Jurkat, Clone E6-1 (cell line): ENCODE measurements at places on chromosomes 3 and 15.

DNA sequence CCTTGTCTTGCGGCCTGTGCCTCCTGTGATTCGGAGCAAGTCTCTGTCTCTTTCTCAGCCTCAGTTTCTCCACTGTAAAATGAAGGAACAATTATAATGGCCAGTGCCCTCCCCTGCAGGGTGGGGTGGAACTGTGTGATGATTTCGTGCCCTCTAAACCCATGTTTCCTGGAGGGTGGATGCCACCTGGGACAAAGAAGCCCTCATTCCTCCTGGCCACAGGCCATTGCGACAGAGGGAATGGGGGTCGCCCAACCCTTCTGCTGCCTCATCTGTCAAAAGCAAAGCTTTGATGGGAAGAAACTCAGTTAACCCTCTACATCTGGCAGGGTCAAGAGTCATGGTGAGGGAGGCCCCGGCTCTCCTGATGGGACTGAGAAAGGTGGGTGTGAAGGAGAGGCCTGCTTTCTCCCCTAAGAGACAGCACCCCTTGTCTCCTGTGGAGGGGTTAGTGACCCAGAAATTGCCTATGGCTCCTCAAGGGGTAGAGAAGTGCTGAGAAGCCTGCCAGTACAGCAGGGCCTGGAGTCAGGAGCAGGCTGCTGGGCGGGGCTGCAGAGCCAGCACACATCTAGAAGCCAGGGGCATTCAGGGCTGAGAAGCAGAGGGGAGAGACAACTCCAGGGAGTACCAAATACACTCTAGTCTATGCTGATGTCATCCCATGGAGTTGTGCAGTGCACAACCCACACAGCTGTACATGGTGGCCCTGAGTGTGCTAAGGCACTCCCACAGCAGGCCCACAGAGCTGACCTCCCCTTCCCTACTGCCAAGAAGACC is 61.0 kb downstream of the PLXNA1 start:
- no peak for DNase-seq

- DNase-seq = no peak
These were observed 80.4 kb downstream of the SEMA5B start for GRCh38 chr3:122947196-122947595.

- DNase-seq = no peak
These were observed 31.8 kb downstream of the MYO5A start for GRCh38 chr15:52496776-52497470.

DNA sequence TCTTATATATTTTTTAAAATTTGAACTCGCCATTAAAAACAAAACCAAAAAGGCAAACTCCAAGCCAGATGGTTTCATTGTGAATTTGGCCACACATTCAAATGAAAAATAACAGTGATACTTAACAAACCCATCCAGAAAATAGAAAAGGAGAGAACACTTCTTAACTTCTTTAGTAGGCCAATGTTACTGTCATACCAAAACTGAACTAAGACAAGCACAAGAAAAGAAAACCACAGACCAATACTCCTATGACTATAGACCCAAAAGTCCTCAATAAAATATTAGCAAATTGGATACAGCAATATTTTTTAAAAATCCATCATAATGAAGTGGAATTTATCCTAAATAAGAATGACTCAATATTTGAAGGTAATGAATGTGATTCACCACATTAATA is 73.5 kb upstream of the ALDH1A3 start:
- no peak for DNase-seq

- peak; percentile 35 for DNase-seq
These were observed 7.2 kb upstream of the SCAMP5 start for GRCh38 chr15:74988007-74988800.

DNA sequence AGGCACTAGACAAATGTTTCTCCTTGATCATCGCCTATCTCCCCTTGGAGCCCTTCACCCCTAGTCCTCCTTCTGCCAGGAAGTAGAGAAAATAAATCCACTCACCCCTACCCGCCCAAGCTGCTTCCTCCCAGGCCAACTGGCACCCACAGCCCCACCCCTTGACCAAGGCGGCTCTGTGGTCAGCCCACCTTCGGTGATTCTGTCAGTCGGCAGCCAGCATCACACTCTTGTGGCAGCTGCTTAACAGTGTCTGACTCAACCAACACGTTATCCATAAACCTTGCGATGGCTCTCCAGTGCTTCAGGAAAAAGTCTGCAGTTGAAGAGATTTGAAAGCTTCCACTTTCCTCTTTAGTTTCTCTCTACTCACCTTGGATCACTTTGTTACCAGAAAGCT is 7.6 kb downstream of the SHF start:
- no peak for DNase-seq

DNA sequence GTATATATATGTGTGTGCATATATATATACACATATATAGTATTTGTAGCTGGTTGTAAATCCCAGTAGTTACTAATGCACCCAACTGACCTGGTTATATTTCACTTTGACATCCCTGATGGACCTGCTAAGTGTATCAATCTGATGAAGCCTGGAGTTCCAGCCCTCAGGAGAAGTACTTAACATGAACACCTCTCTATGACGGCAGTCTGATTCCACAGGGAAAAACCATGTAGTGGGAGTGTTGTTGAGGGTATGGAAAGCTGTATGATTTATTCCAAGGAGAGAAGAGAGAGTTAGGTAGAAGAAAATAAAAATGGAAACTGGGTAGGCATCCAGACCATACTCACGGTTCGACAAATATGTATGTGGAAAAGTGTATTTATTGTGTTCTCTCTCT is 531.2 kb upstream of the SEMA6D start:
- no peak for DNase-seq

GRCh38 chr15:40182358-40183029 is 21.6 kb downstream of the BUB1B start:
- no peak for DNase-seq

DNA sequence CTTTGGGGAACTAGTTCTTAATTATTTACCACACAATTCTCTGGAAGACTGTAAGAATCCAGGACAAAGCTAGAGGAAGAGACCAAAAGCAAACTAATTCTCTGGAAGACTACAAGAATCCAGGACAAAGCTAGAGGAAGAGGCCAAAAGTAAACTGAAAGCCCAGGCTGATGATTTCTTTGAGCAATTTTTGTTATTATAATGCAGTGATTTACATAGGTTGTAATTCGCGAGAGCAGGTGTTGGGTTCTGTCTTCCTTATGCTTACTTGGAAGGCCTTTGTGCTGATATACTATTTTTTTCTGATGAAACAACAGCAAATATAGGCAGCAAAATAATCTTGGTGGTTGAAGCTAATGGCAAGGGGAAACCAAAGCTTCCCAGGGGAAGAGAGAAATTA is 5.2 kb downstream of the SPTSSB start:
- no peak for DNase-seq

DNA sequence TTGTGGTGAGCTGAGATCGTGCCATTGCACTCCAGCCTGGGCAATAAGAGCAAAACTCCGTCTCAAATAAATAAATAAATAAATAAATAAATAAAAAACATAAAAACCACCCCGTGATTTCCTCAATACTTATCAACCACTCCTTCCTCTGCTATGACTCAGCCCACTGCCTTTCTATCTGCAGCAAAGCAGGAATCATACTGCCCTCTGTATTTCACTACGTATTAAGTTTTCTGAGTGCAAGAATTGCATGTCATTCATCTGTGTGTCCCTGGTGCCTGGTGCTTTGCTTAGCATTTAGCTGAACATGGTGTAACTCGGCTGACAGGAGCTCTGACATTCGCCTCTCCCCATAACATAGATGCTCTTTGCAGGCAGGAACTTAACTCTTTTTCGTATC is 7.1 kb downstream of the LSG1 start:
- DNase-seq = no peak

GRCh38 chr3:69328103-69328962 is 57.6 kb downstream of the FRMD4B start:
- no peak for DNase-seq

DNA sequence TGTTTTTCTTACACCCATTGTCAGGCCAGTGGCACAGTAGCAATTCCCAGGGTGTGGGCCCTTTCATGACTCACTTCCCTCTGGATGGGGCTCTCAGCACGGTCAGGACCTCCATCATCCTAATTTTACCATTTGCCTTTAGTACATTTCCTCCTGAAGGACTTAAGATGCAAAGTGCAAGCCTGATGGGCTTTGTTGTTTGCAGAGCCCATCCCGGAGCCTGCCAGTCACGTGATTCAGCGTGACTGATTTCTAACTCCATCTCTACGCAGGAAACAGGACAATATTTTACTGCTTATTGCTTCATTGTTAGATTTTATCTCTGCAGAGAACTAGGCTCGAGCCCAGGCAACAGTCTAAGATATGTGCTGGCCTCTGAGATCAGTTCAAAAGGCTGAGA is 223.7 kb downstream of the PDZRN3 start:
- no peak for DNase-seq

GRCh38 chr3:38834110-38834509 is 18.1 kb upstream of the SCN10A start:
- DNase-seq = no peak

GRCh38 chr3:53170325-53171063 is 9.5 kb downstream of the PRKCD start:
- DNase-seq = no peak

- no peak for DNase-seq
These were observed 26.8 kb downstream of the NFKBIZ start for GRCh38 chr3:101876142-101876541.

- DNase-seq = no peak
These were observed 171.6 kb upstream of the BHLHE40 start for GRCh38 chr3:4807381-4808280.

DNA sequence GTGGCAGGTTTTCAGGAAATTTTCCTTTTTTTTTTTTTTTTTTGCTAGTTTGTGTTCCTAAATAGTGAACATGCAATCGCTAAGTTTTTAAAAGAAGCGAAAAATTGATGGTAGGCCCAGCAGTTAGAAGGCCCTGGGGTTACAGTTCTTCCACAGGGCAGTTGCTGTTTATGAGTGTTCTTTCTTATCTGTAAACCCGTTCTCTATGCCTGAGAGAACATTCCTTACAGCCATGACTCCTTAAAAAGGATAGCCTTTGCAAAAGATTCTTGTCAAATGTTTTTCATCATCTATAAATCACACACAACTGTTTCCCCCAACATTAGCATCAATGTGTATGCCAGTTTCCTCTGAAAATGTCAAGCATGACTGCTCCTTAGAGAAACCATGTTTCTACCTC is 23.8 kb upstream of the MYZAP start:
- no peak for DNase-seq

- DNase-seq = no peak
These were observed 22.2 kb upstream of the GOLIM4 start for GRCh38 chr3:168117853-168118313.

GRCh38 chr15:33985287-33985686 is 17.0 kb downstream of the CHRM5 start:
- no peak for DNase-seq

DNA sequence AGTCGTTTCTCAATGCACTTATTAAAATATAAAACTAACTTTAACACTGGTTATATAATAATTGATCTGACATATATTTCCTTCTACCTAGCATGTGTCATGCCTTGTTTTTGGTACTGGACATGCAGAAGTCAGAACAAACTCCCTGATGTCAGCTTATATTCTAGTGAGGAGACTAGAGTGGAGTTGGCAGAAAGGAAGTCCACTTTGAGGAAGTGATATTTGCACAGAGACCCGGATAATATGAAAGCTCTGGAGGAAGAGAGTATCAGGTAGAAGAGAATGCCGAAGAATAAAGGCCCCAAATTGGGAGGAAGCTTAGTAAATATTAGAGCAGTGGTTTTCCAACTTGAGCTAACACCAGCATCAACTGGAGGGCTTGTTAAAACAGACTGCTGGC is 24.6 kb upstream of the ZNF280D start:
- DNase-seq = no peak

DNA sequence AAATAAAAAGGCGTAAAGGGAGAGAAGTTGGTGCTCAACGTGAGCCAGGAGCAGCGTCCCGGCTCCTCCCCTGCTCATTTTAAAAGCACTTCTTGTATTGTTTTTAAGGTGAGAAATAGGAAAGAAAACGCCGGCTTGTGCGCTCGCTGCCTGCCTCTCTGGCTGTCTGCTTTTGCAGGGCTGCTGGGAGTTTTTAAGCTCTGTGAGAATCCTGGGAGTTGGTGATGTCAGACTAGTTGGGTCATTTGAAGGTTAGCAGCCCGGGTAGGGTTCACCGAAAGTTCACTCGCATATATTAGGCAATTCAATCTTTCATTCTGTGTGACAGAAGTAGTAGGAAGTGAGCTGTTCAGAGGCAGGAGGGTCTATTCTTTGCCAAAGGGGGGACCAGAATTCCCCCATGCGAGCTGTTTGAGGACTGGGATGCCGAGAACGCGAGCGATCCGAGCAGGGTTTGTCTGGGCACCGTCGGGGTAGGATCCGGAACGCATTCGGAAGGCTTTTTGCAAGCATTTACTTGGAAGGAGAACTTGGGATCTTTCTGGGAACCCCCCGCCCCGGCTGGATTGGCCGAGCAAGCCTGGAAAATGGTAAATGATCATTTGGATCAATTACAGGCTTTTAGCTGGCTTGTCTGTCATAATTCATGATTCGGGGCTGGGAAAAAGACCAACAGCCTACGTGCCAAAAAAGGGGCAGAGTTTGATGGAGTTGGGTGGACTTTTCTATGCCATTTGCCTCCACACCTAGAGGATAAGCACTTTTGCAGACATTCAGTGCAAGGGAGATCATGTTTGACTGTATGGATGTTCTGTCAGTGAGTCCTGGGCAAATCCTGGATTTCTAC is at the start of gene RARB:
Gene RARB (plus strand): TSS at position 322 of the 847 bp plus-strand sequence. CDS start 469 bp downstream, at position 791.
- DNase-seq = no peak

- no peak for DNase-seq
These were observed 6.0 kb upstream of the TM2D3 start for GRCh38 chr15:101657968-101658784.

DNA sequence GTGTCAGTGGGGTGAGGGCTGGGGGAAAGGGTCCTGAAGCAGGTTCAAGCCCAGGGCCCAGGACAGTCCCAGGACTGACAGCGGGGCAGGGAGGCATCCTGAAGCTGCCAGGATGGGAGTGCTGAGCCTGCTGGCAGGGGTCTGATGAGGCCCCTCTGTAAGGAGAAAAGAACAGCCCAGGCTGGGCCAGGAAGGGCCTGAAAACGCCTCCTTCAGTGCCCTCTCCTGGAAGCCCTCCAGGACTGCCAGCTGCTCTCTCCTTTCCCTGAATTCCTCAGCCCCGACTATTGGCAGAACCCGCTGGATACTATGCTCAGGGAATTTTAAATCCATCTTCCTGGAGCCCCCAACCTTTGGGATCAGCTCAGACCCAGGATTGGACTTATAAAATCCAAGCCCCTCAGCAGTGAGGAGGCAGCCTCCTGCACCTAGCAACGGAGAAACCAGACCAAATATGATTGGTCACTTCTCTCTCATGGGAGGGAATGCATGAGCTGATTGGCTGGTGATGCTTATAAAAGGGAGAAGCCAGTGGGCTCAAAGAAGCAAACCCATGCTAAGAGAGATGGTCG is 203.5 kb upstream of the LINGO1 start:
- peak; percentile 60 for DNase-seq

DNA sequence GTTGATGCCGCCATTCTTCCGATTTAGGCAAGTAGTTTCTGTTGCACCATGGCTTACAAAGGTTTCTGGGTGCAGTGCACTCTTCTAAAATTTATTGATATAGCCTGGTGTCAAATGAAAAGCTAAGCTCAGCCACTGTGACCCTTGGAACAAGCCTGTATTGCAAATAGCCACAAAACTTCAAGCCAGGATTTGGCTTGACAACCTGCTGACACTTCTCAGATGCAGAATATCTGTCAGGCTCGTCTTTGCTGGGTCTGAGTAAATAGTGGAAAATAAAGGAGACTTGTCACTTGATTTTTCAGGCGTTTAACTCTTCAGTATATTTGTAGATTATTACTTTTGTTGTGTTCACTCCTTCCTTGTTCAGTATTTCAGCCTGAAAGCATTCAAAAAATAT is 871.8 kb downstream of the OTOL1 start:
- DNase-seq = no peak

- DNase-seq = no peak
These were observed 120.2 kb downstream of the LRRC28 start for GRCh38 chr15:99371180-99372103.

GRCh38 chr15:67148196-67148701 is 82.8 kb downstream of the SMAD3 start:
- DNase-seq = peak; percentile 42
